Stimulated activated effector memory CD8-positive, alpha-beta T cell treated with anti-CD3 and anti-CD28 coated beads, Interleukin-12 subunit alpha, Interleukin-12 subunit beta, amount 100 ng/mL, for 72 hours (primary cell): ENCODE measurements at places on chromosomes 5 and 9.

GRCh38 chr9:17802249-17802857 lies 223.5 kb downstream of the SH3GL2 start:
- no peak for DNase-seq

GRCh38 chr9:84620338-84620737 lies 49.2 kb upstream of the NTRK2 start:
- DNase-seq: no peak

DNA sequence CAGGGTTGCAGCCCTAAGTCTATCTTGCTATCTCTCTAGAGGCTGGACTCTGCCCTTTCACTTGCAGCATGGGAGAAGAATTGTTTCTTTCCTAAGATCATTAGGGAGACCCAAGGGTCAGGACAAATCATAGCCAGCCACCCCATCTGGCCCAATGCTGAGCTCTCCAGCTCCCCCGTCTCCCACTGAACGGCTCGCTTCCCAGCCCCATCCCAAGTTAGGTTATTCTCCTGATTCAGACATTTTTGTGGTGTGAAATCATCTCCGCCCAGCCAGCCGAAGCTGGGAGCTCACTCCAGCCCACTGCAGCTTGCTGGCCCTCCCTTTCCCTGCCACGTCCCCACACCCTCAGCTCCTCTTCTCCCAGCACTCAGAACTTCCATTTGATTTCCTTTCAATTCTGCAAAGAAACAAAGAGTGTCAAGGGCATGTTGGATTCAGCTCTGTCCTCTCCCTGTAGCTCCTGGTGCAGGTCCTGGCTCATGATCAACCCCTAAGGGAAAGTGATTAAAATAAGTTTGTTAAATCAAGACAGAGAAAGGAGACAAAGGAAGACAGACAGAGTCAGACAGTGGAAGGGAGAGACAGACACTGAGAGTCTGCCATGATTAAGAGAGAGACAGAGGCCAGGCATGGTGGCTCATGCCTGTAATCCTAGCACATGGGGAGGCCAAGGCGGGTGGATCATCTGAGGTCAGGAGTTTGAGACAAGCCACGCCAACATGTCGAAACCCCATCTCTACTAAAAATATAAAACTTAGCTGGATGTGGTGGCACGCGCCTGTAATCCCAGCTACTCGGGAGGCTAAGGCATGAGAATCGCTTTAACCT lies 12.6 kb upstream of the SPARC start:
- DNase-seq: no peak

- no peak for DNase-seq
These were observed 339.0 kb downstream of the NSG2 start for GRCh38 chr5:174384509-174384947.

DNA sequence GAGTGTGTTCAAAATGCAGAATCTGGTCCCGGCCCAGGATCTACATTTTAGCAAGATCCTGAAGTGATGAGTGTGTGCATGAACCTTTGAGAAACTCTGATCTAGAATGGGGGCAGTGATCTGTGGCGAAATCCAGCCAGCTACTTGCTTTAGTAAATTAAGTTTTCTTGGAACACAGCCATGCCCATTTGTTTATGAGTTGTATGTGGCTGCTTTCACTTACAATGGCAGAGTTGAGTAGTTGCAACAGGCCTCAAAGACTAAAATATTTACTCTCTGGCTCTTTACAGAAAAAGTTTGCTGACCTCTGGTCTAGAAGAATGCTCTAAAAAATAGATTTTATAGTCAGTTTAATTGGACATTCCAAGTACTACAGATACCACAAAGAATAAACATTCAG lies 588.3 kb downstream of the BNC2 start:
- DNase-seq: no peak

GRCh38 chr5:168446983-168447619 lies 39.2 kb upstream of the RARS1 start:
- DNase-seq: no peak

- no peak for DNase-seq
These were observed 233.2 kb downstream of the SLIT3 start for GRCh38 chr5:169067751-169068173.

- no peak for DNase-seq
These were observed 176.1 kb upstream of the RASEF start for GRCh38 chr9:83238871-83239640.

- DNase-seq: no peak
These were observed 649.0 kb downstream of the PTPRD start for GRCh38 chr9:9963841-9964240.
